ENCODE measurements at places on chromosomes 7 and 10.

- no peak for DNase-seq
Observed at GRCh38 chr7:156778201-156778600, 114.8 kb downstream of the LMBR1 start.

- DNase-seq = no peak
Observed at GRCh38 chr10:12418000-12418399, 68.7 kb downstream of the CAMK1D start.

DNA sequence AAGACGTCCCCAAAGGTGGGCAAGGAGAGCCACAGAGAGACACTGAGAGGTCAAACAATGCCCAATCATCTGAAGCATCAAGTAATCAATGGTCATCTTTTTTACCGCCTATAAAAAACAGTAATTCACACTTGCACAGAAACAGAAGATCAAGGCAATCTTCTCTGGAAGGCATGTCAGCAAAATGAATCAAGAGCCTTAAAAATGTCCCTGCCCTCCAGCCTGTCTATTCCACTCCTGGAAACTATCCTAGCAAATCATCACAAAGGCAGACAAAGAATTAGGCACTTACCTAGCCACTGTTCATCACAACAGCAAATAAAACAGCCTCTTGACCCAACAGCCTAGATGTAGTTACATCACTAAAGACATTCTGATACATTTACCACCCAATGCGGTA is 48.9 kb downstream of the FAM53B start:
- DNase-seq = no peak

DNA sequence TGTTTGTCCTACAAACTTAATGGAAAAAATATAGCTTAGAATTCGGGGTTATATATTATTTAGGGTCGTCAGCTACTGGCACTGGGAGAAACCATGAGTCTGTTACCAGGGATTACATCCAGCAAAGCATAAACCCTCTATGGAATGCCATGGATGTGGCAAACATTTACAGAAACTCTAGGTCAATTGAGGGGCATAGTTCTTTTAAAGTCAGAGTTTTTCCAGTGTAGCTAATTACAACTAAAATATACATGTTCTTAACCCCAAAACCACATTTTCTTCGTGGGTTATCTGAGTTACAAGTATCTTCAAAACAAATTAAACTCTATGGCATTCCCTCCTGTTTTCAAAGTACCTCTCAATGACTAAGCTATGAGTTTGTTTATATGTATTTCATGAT is 99.3 kb upstream of the THSD7A start:
- DNase-seq = no peak

- DNase-seq = no peak
Observed at GRCh38 chr10:35336921-35337823, 863 bp downstream of the CCNY start.

GRCh38 chr10:17563452-17563851 is 53.7 kb downstream of the HACD1 start:
- DNase-seq = no peak

GRCh38 chr10:504121-504611 is 185.3 kb downstream of the DIP2C start:
- DNase-seq = no peak

DNA sequence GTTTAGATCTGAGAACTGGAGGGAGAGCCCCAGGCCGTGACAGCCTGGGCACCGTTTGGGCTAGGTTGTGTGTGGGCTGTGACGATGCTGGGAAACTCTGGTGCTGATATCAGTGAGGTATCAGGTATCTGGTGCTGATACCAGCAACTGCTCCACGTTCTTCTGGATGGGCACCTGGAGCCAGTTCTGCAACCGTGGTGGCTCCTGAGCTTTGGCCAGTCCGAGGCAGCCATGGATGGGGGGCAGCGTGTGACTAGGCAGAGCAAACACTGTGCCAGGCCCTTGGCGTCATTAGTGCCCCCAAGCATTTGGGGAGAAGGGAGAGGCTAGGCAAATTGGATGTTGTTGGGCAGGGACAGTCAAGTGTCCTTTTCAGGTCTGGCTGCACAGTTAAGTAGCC is 57.9 kb downstream of the ZNF467 start:
- no peak for DNase-seq

GRCh38 chr10:49191349-49191748 is 3.2 kb upstream of the TMEM273 start:
- DNase-seq = no peak

DNA sequence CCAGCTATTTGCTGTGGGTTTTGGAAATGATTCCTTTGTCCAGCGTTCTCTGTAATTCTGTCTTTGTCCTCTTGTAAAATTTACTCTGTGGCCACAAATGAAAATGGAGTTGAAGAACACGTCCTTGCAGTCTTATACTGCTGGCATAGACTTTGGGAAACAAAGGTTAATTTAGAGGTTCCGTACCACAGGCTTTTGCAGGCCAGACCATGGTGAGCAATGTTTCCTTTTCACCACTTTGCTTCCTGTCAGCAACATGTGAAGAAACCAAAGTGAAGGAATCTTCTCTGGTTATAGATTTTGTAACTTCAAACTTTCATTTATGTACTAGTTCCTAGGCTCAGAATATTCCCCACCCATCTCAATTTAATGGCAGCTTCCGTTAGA is 488.5 kb downstream of the MDFIC start:
- no peak for DNase-seq

DNA sequence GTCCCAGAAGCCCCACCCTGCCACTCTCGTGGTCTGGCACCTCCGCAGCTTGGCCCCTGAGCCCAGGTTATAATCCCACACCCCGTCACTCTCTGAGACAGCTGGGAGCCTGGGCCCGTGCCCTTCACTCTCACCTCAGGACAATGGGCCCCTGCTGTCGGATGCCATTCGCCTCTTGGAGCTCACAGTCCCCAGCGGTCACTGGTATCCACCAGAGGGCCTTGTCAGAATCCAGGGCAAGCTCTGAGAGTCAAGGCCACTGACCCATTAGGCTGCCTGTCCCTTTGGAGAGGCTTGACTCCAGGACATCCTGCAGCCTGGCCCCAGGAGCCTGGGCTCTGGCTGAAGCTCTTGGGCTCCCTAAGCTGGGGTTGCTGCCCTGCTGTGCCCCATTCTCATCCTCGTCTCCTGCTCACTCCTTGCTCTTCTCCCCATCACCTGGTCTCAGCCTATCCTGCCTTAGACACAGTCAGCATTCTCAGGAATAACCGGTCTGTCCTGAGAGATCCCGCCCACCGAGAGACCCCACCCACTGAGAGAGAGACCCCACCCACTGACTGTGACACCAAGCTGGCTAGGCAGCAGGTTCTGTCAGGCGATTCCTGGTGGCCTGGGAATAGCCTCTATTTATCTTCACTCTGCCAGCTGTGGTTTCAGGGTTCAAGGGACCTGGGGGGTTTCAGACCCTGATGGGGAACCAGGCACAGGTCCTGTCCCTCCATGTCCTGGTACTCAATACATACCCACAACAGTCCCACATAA is 27.7 kb downstream of the CPXM2 start:
- no peak for DNase-seq

DNA sequence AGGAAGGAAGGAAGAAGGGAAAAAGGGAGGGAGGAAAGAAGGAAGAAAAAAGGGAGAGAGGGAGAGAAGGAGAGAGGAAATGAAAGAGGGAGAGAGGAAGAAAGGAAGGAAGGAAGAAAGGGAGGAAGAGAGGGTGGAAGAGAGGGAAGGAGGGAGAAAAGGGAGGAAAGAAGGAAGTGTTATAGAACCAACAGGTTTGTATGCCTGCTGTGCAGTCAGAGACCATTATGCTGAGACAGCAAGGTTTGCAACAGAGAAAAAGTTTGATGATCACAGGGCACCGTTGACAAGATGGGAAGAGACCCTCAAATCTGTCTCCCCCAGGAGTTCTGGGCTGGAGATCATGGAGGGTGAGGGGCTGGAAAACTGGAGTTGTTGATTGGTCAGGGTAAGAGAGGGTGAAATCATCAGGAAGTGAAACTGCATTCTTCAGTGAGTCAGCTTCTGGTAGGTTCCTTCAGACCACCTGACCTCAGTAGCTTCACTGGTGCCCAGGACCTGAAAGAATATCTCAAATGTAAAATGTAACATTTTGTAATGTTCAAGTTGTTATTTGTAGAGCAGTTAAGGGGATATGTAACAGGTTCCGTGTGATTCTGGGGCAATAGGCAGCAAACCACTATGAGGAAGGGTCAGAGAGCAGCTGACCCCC is 76.3 kb downstream of the JCAD start:
- DNase-seq = no peak

GRCh38 chr7:106721816-106722785 is 61.1 kb upstream of the CCDC71L start:
- no peak for DNase-seq

DNA sequence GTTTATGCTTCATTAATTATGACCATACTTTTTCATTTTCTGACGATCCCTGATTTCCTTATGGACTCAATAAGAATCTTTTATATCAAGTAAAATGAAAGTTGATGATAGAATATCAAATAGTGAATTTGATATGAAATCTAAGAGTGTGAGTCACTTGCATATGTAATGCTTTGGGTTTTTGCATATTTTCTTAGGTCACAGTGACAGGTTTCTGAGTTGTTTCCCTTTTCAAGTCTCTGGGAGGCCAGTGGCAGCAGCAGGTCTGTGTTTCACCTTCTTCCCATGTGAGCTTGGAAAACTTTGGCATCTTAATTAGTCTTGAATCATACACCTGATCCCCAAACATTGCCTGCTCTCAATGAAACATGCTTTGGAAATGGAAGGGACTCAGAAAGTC is 34.7 kb upstream of the GJD4 start:
- no peak for DNase-seq

GRCh38 chr7:50281680-50282445 is 22.7 kb upstream of the IKZF1 start:
- DNase-seq = no peak

DNA sequence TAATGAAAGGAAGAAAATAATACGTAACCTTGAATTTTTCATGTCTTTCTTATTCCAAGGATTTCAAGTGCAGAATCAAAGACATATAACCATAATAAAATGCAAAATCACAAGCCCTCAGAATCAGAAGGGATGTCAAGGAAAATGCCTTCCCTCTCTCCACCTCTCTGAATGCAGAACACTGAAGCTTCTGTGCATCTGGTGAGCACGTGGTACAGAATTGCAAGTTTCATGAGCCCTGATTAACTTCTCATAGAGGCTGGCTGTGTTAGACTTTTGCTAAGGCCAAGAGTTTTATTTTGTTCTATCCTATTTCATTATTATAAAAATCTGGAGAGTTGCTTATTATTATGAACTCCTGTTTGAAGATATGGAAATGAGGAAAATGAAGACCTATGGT is 533.7 kb upstream of the POM121L12 start:
- no peak for DNase-seq

GRCh38 chr10:61398366-61399129 is 54.6 kb downstream of the TMEM26 start:
- no peak for DNase-seq

GRCh38 chr7:82131215-82131614 is 312.4 kb downstream of the CACNA2D1 start:
- no peak for DNase-seq

DNA sequence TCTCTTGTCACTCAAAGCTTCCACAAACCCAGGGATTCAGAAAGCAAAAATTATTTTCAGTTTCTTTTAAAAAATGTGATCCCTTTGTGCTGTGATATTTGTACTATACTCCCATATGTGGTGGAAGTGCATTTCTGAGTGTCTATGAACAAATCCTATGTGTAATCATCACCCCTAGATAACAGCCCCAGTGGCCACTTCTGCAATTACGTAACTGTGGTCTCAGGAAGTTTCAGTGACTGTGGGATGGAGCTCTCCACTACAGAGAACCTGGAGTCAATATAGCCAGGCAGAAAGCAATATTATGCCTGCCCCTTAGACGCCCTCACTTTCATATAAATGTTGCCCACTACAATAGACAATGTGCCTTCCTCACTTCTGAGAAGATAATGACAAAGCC is 1101.7 kb upstream of the GHITM start:
- DNase-seq = no peak
